Effector CD8-positive, alpha-beta T cell (primary cell): ENCODE measurements at places on chromosomes 7 and 10.

DNA sequence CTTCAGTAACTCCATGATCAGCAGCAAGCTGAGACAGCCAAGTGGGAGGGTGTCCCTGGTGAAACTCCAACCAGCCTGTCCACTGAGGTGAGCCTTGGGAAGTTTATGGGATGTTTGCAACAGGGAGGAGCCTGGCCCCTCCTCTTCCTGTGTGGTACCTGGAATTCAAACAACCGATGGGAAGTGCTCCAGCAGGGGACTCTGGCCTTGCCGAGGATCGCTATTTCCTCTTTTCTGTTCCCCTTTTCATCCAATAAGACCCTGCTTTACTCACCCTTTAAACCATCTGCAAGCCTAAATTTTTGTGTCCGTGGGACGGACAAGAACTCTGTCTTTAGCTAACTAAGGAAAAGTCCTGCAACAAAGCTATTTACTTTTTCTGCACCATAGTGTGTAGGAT is 491.1 kb upstream of the ZMIZ1 start:
- DNase-seq: no peak

GRCh38 chr10:11913079-11913641 is 90.0 kb downstream of the PROSER2 start:
- DNase-seq: no peak

GRCh38 chr7:107173691-107174406 is 5.0 kb downstream of the HBP1 start:
- DNase-seq: no peak

DNA sequence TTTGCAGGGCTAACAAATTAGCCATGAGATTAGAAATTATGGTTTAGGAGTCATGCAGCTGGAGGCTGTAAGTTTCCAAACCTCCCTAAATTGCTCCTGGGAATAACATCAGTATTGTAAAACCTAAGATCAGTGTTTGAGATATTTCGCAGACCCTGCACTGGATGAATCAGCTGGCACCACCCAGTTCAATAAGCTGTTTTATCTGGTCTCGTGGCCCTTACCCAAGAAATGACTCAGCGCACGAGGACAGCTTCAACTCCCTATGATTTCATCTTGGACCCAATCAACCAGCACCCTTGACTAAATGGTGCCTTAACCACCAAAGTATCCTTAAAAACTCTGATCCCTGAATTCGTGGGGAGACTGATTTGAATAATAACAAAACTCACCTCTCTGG is 482.0 kb upstream of the PCDH15 start:
- DNase-seq: no peak

- no peak for DNase-seq
Observed at GRCh38 chr7:20529260-20529659, 86.2 kb upstream of the ABCB5 start.

DNA sequence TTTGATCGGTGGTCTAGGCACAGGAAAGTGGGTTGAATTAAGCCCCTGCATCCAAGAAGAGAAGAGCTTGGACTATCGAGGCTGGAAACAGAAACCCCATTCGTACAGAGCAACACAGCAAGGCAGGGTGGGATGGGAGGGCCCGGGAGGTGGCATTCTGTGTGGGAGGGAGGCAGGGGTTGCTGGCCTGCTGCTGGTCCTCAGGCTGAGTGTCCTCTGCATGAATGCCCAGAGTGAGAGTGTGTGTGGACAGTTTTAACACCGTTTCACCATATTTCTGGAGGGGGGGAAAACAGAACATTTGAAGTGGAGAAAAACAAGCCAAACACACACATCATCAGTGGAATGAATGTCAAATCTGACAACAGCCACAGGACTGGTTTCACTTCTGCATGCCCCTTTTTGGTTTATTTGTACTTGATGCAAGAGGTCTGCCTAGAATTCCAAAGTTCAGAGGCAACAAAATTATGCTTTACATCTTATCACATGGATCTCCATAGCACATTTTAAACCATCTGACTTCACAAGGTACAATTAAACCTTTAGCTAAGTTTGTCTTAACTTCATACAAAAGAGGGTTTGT is 11.1 kb upstream of the ENO4 start:
- DNase-seq: no peak

- DNase-seq: no peak
Observed at GRCh38 chr10:121662945-121663917, 65.0 kb upstream of the FGFR2 start.

DNA sequence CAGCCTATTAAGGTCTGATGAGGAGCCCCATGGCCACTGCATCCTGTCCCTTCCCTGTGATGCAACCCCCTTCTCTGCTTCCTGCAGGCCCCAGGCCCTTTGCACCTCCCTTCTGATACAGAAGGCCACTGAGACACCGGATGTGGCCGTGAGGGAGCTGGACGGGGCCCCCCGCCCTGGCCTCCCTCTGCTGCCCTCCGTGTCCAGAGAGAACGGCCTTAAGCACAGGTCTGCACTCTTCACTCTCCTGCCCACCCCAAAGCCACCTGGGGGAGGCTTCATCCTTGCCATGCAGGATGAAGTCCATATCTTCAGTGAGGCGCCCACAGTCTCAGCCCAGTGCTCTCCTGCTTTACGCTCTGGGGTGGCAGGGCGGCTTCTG is 86.9 kb upstream of the GNA12 start:
- no peak for DNase-seq

DNA sequence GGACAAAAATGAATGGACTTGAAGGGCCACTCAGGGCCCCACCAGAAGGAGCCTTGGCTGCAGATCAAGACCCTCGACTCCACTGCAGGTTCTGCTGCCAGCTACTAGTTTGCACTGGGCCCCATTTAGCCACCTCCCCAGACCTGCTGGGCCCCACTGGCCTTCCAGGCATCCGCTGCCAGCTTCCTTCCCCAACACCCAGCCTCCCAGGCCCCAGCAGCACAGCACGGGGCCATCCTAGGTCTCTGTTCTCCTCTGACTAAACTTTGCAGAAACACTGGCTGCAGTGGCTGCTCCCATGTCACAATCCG is 277.4 kb upstream of the KLF14 start:
- DNase-seq: no peak

- no peak for DNase-seq
Observed at GRCh38 chr10:93968540-93968945, 25.2 kb upstream of the PLCE1 start.

- DNase-seq: no peak
Observed at GRCh38 chr7:81285142-81285871, 366.5 kb upstream of the SEMA3C start.

DNA sequence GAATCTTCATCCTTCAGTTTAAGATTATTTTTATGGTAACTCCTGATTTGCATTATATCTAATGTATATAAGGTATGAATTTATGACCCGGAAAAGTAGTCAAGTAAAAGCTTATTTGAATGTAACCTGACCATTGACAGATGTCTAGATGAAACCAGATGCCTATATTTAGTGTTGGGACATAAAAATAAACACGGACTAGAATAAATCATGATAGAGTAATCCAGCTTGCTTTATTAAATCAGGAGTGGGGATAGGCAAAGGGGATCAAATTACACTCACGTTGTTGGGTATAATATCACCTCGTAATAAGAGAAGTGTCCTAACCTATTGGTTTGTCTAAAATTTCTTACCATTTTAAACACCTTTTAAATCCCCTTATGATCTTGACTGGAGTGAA is 244.6 kb downstream of the AGMO start:
- DNase-seq: no peak

- no peak for DNase-seq
Observed at GRCh38 chr7:67599331-67600062, 602.9 kb downstream of the TYW1 start.

- no peak for DNase-seq
Observed at GRCh38 chr10:102246261-102246660, 929 bp downstream of the GBF1 start.

- DNase-seq: no peak
Observed at GRCh38 chr10:126063353-126063791, 167.0 kb downstream of the FANK1 start.

GRCh38 chr10:8586504-8586903 is 532.0 kb downstream of the GATA3 start:
- no peak for DNase-seq

GRCh38 chr7:107059468-107059867 is 15.0 kb downstream of the PRKAR2B start:
- DNase-seq: no peak
